ENCODE measurements at places on chromosomes 11 and 22.

GRCh38 chr11:66920978-66921784 is 37.0 kb downstream of the PC start:
- DNase-seq: no peak

- no peak for DNase-seq
These were observed 8.2 kb upstream of the OR9I1 start for GRCh38 chr11:58133309-58134076.

DNA sequence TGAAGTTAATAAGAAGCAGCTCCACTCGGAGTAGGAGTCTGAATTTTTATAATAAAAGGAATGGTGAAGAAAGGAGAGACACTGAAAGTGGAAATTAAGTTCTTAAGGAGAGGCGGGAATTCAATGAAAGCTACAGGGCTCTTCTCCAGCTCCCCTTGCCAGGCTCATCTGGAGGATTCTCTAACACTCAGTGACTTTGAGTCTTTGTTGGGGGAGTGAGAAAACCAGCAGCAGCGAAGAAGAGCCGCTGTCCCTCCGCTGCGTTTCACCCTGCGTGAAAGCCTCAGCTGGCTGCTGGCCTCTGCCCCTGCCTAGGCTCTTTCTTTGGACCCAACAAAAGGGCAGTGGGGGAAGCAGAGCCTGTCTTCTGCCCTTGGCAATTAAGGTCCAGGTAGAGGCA is 113.0 kb downstream of the NTM start:
- no peak for DNase-seq

- no peak for DNase-seq
These were observed 1.6 kb downstream of the TRIM29 start for GRCh38 chr11:120136356-120136755.

DNA sequence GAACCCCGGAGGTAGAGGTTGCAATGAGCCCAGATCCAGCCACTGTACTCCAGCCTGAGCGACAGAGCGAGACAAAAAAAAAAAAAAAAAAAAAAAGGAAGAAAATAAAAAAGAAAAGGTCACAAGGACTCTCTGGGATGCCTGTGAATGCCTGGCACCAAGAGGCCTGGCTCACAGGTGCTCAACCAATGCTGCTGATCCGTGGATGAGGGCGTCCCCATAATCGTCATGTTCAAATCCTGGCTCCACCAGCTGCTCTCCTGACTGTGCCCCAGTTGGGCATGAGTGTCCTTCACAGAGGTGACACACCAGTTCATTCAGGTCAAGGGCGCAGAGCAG is 645 bp upstream of the GAS2L1 start:
- DNase-seq: no peak

DNA sequence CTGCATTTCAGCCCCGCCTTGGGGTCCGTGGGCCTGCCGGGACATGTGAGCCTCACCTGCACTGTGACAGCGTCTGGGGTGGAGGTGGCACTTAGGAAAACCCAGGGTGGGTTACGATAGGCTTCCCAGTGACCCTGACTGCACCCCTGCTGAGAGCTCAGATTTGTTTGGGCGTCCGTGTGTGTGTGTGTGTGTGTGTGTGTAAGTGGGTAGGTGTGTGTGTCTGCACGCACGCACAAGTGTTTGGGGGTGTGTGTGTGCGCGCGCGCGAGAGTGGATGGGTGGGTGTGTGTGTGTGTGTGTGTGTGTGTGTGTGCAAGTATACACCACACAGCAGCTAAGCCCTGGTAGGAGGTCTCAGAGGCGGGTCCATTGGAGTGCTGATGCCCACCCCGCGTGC is 12.1 kb upstream of the ARHGAP8 start:
- DNase-seq: no peak

GRCh38 chr22:40585310-40585751 is 51.2 kb downstream of the MRTFA start:
- no peak for DNase-seq

DNA sequence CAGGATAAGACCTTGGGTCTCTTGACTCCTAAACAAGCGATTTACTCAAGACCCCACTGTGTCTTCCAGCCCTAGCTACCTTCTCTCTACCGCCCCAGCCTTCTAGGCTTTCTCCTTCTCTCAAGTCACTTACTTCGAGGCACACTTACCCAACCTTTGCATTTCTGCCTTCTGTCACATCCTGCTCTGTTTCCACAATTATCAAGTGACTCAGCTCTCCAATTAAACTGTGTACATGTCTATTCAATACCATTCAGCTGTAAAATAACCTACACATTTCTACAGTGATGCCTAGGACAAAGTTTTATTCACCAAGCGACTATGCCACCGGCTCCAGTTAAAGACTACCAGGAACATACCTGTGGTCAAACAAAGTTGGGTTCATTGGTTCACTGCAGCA is 69.0 kb downstream of the LARGE1 start:
- no peak for DNase-seq

GRCh38 chr11:66850588-66851238 is 6.2 kb upstream of the LRFN4 start:
- no peak for DNase-seq

DNA sequence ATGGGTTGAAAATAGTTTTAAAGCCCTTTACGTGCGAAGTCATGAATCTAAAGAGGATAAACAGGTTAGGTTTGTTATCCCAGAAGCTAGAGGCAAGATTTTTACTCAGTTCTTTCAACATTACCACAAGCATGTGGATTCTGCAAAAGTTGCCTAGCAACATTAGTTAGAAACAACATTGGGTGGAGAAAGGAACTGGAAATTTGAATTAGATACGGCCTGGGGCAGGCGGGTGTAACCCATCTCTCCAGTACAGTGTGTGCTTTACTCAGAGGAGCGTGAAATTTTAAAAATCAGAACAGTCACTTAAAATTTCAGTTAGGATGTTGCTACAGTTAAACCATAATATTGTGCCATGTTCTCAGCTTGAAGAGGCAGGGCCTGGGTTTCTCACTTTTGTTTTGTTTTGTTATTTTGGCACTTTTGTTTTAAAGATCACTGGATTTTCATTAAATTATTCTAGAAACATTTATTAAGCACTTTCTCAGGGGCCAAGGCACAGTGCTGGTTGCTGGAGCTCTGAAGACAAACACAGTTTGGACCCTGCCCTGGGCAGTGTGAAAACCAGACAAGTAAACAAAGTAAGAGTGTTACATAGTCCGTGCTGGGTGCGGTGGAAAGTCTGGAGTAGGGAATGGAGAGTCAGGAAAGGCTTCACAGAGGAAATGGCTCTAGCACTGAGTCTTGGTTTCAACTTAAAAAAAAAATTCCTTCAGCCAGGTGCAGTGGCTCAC is 4.4 kb upstream of the WEE1 start:
- DNase-seq: no peak

GRCh38 chr11:81839976-81840375 is 893.7 kb downstream of the FAM181B start:
- no peak for DNase-seq

GRCh38 chr11:446891-447290 is 3.2 kb upstream of the PTDSS2 start:
- no peak for DNase-seq

DNA sequence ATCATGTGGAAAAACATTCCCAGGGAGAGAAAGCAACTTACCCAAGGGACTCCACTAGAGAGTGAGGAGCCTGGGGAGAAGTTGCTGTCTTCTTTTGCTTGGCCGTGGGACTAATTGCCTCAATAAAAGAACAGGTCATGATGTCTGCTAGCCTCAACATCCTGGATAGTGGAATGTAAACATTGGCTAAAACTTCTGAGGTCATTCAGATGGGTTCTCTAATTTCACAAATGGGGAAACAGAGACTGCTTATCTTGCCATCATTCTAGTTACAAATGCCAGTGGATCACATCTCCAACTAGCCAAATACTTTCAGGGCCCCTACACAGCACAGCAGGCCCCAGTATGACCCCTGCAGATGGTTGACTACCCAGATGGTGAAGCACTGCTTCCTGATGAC is 28.4 kb upstream of the PAMR1 start:
- DNase-seq: no peak

GRCh38 chr11:85661972-85662664 is 2.8 kb downstream of the CREBZF start:
- no peak for DNase-seq

DNA sequence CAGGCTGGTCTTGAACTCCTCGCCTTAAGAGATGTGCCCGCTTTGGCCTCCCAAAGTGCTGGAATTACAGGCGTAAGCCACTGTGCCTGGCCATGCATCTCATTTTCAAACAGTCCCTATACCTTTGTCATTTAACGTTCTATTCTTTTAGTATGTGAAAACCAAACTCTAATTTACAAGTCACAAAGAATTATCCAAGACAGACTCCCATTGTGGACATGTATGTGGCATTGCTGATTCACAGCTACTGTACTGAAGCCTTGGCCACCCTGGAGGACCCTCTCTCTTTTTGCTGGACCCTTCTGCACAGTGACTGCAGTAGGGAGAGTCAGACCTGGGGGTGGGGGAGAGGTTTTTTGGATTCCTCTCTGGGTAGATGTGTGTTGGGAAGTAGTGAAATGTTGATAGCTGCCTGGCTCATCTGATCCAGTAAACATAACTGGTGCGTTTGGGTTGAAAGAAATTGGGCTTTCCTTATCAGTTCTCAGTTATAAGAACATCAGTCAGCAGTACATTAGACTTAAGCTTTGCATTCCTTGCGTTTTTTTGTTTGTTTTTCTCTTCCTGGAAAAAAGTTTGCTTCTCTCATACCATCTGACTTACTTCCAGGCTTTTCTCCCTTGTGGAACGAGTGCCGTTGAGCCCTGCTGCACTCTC is 65.9 kb downstream of the MED15 start:
- no peak for DNase-seq

- no peak for DNase-seq
These were observed 229.9 kb downstream of the ST3GAL4 start for GRCh38 chr11:126585388-126585773.

DNA sequence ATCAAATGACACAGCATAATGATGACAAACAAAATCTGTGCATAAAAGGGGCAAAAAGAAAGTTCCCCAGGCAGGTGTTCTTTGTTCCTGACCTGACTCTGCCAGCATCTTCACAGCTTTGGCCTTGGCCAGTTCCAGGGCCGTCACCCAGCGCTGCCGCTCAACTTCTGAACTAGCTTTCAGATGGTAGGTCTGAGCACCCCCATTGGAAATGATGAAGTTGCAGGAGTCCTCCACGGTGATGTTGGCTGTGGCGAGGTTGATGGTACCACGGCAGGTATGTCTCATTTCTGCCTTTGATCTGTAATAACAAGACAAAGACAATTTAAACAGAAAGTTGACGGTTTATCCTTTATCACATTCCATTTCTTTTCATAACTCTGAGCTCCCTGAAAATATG is 5.3 kb downstream of the OSBP start:
- no peak for DNase-seq

DNA sequence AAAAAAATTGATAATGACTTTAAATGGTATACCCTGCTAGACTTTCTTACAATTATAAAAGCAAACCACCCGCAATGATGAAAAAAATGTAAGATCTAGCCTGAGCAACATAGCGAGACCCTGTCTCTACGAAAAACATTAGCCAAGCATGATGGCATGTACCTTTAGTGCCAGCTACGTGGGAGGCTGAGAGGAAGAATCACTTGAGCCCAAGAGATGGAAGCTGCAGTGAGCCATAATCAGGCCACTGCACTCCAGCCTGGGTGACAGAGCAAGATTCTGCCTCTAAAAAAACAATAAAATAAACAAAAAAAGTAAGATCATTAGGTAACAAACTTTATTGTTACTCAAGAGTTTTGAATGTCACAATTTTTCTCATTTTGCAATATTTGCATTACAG is 39.2 kb downstream of the KMT5B start:
- DNase-seq: no peak

DNA sequence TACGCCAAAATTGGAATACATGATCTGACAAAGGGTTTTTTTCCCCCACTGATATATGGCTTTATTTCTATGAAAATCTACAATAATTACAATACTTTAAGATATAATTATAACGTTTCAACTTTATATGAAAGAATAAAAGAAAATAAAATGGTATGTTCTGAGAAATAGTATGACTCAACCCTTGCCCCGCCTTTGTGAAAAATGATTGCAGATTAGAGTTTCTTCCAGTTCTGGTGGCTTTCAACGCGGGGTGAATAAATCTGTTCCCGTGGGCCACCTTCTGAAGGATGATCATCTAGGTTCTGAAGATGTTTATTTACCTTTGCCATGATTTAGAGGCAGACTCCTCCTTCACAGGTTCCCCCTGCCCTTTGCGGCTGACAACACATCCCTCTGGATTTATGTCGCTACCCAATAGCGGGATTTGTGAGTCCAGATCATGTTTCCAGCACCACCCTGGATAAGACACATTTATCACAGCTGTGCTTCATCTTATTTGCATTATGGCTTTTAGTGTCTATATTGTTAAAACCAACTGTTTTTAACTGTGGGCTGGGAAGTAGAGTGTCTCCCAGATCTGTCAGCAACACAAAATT is 607.0 kb upstream of the KIRREL3 start:
- no peak for DNase-seq

GRCh38 chr11:924406-925157 is 1.1 kb upstream of the AP2A2 start:
- DNase-seq: no peak

GRCh38 chr11:132284048-132284447 is 913.6 kb downstream of the NTM start:
- DNase-seq: no peak

DNA sequence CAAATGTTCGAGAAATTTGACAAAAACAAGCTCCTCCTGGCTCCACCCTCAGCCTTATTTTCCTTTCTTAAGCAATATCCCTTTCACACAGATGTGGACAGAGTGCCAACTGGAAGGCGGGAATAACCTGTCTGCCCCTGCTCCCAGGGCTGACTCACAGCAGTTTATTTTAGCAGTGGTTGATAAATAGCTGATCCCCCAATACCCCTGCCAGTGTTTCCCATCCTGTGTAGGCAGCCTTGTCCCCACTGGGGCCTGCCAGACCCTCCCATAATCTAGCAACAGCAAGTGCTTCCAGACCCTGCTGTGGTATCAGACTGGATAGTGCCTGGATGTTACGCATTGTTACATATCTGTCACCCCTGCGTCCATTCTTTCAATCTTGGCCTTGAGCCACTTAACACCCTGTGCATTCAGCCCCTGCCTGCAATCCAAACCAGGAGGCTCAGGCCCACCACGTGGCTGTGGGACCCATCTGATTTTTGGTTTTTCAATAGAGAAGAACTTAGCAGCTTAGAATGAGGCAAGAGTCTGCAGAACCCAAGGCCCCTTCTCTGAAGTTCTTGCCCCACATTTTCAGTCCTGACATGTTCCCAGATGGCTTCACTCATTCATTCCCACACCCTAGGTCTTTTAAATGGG is 53.7 kb downstream of the PARVA start:
- no peak for DNase-seq

GRCh38 chr11:13010749-13011465 is 1.8 kb downstream of the RASSF10 start:
- DNase-seq: no peak

- DNase-seq: no peak
These were observed 22.4 kb upstream of the PANX2 start for GRCh38 chr22:50148166-50148500.

- DNase-seq: no peak
These were observed 63.8 kb downstream of the IMMP1L start for GRCh38 chr11:31445621-31446020.

- DNase-seq: peak; percentile 73
These were observed 2.2 kb upstream of the WDR74 start for GRCh38 chr11:62841361-62842170.

Measured in stimulated activated CD8-positive, alpha-beta memory T cell treated with anti-CD3 and anti-CD28 coated beads, Interleukin-15, amount 100 ng/mL, for 4 hours (primary cell).